ENCODE measurements at places on chromosomes 1 and 21. TPM values are rescaled to one million over a fixed set of nuclear protein-coding genes. Genes with fewer than 3 reads are reported as not detected.

DNA sequence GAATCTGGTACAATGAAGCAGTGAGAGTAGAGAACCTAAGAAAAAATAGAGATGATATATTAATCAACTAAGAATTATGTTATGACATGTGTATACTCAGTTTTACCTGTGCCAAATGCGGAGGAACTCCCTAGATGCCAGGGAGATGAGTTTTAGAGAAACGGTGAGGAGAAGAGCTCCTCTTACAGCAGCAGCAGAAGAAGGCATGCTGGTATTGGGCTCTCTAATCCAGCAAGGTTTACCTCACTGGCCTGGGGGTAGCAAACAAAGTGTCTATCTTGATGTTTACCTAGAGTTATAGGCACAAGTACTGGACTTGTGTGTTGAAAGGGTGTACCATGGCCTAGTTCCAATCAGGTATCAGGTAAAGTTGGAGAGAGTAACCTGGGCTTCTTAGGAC lies 28.9 kb upstream of the DEPDC1 start:
- no peaks in the 10 kb centered on the region for H3K27me3 ChIP-seq
- no peak overlapping the region for H3K4me3 ChIP-seq
- no peaks in the 10 kb centered on the region for H3K4me1 ChIP-seq

- no peak overlapping the region for H3K27ac ChIP-seq
- no peak overlapping the region for H3K4me3 ChIP-seq
- no peaks in the 10 kb centered on the region for H3K4me1 ChIP-seq
- H3K27me3 ChIP-seq, result no peaks in the 10 kb centered on the region
- no peaks in the 10 kb centered on the region for H3K36me3 ChIP-seq
- DNase-seq, result no peak
Measured at GRCh38 chr1:195604287-195604686, 1004.0 kb downstream of the KCNT2 start.

DNA sequence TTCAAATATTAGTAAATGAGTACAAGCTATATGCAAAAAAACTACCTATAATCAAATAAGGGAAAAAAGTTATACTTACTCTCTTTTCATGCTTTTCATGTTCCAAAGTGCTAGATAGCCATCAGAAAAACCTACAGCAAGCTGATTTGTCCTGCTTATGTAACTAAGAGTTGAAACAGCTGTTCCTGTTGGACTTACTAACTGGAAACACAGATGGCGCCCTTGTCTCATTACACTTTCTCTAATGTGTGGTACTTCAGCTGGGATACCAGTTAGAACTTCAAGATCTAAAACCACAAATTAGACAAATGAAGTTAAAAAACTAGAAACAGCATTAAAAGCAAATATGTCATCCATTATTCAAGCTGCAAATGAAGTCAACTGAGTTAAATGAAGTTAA lies 24.3 kb downstream of the AHCTF1 start:
- peak; percentile 63 for DNase-seq
- H3K4me3 ChIP-seq, result no peak overlapping the region
- H3K4me1 ChIP-seq, result no peaks in the 10 kb centered on the region
- no peak overlapping the region for H3K27ac ChIP-seq
- no peaks in the 10 kb centered on the region for H3K27me3 ChIP-seq

- no peaks in the 10 kb centered on the region for H3K36me3 ChIP-seq
- H3K4me1 ChIP-seq, result peaks cover 9% of the 10 kb centered on the region
- H3K4me3 ChIP-seq, result no peak overlapping the region
- H3K27me3 ChIP-seq, result peaks cover 7% of the 10 kb centered on the region
- DNase-seq, result no peak
Measured at GRCh38 chr21:44933199-44933917, 6.5 kb upstream of the SLX9 start.

GRCh38 chr1:70442490-70442889 lies 31.4 kb downstream of the CTH start:
- peaks cover 13% of the 10 kb centered on the region for H3K4me1 ChIP-seq
- no peak overlapping the region for H3K27ac ChIP-seq
- no peaks in the 10 kb centered on the region for H3K36me3 ChIP-seq
- no peak overlapping the region for H3K4me3 ChIP-seq

- H3K36me3 ChIP-seq, result no peaks in the 10 kb centered on the region
- no peaks in the 10 kb centered on the region for H3K27me3 ChIP-seq
- DNase-seq, result no peak
- H3K4me3 ChIP-seq, result no peak overlapping the region
- no peak overlapping the region for H3K27ac ChIP-seq
Measured at GRCh38 chr1:164667001-164667400, 108.0 kb downstream of the PBX1 start.

GRCh38 chr1:13662493-13662892 lies 37.5 kb upstream of the PRDM2 start:
- H3K27me3 ChIP-seq, result no peaks in the 10 kb centered on the region
- no peak overlapping the region for H3K27ac ChIP-seq
- H3K4me1 ChIP-seq, result no peaks in the 10 kb centered on the region
- H3K4me3 ChIP-seq, result no peak overlapping the region
- DNase-seq, result no peak

DNA sequence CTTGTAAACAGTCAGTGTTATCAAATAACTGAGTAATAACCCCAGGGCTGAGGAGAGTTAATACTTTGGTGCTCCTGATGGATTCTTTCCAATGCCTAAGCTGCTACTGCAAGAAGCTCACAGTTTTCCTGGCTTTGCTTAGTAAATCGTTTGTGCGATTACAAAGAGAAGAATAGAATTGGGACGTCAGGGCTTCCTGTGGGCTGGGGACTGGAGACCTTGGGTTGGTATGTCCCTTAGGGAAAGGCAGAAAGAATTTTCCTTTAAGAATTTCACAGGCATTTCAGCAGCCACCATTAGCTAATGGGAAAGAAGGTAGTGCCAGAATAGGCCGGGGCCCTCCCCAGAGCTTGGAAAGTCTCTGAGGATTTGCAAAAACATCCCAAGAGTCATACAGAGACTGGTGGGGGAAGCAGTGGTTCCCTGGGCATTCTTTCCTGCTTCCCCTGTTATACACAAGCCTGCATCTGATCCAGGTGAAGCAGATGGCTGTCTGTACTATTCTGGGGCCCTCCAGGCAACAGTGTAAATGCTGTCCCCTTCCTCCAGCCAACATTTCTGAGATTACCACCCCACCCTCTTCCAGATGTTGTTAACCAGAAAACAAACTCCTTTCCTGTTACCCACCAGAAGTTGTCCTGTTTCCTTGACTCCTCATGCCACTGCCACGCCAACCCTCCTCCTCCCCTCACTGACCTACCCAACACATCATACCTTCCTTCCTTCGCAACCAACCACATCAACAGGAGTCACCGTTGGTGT lies 40.2 kb downstream of the PLXNA2 start:
- peaks cover 9% of the 10 kb centered on the region for H3K36me3 ChIP-seq
- peak overlapping the region; percentile 92 for H3K27ac ChIP-seq
- H3K4me1 ChIP-seq, result peaks cover 89% of the 10 kb centered on the region
- H3K27me3 ChIP-seq, result no peaks in the 10 kb centered on the region

- H3K4me3 ChIP-seq, result no peak overlapping the region
- no peaks in the 10 kb centered on the region for H3K27me3 ChIP-seq
- DNase-seq, result peak; percentile 94
- H3K27ac ChIP-seq, result peak overlapping the region; percentile 54
Measured at GRCh38 chr1:91781371-91781825, 104.6 kb downstream of the TGFBR3 start.

- DNase-seq, result no peak
- no peak overlapping the region for H3K4me3 ChIP-seq
Measured at GRCh38 chr1:179588425-179589024, 3.1 kb upstream of the TDRD5 start.

- peaks cover 8% of the 10 kb centered on the region for H3K27me3 ChIP-seq
- peaks cover 7% of the 10 kb centered on the region for H3K4me1 ChIP-seq
- DNase-seq, result peak; percentile 4
- no peaks in the 10 kb centered on the region for H3K36me3 ChIP-seq
- H3K27ac ChIP-seq, result no peak overlapping the region
Measured at GRCh38 chr1:116725798-116726197, 28.4 kb upstream of the CD2 start.

DNA sequence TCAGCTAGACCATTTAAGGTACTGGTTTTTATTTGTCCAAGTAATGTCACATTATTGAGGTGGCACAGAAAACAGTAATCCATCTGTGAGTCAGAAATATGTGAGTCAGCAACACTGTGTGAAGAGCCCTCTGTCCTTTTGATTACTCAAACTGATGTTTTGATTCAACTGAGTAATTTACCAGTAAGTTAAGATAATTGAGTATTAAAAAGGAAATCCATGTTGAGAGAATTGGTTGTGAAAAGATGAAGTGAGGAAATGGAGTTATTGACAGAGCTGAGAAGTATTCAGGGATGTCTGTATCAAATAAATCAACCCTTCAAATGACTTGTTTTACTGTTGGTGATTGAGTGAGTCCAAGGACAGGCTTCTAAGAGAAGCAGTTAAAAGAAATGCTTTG lies 302.7 kb upstream of the SGIP1 start:
- no peaks in the 10 kb centered on the region for H3K36me3 ChIP-seq
- no peak overlapping the region for H3K4me3 ChIP-seq
- peak; percentile 40 for DNase-seq
- H3K4me1 ChIP-seq, result no peaks in the 10 kb centered on the region
- no peak overlapping the region for H3K27ac ChIP-seq
- no peaks in the 10 kb centered on the region for H3K27me3 ChIP-seq

DNA sequence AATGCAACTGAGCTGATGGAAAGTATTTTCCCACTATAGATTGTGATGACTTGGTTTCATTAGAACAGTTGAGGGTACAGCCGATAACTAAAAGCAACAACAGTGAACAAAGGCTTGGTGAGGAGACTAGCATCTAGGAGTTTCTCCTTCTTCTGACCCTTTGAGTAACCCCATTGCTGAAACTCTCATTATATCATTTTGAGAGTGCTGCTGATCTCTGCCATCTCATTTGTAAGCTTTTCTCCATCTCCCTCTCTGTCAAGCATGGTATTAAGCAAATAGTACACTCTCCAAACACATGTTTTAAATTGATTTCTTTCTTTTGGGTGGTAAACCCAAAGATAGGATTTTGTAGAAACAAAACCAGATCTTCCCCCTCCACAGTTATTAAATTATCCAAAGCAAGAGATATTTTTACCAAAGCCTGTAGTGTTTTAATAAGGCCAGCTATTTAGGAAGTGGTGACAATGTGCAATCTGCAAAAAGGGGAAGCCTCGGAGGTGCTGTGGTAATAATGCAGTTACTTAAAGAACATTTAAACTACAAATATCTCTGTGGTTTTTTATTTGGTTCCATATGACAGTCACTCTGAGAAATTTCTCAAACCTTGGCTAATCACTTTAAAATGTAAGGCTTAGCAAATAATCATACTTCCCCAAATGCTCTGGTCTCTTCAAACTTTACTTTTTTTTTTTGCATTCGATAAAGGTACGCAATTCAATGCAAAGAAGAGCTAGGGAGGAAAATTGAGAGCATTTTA lies 287.5 kb downstream of the HLX start:
- H3K36me3 ChIP-seq, result no peaks in the 10 kb centered on the region
- H3K4me3 ChIP-seq, result no peak overlapping the region
- no peak for DNase-seq
- H3K27me3 ChIP-seq, result no peaks in the 10 kb centered on the region

DNA sequence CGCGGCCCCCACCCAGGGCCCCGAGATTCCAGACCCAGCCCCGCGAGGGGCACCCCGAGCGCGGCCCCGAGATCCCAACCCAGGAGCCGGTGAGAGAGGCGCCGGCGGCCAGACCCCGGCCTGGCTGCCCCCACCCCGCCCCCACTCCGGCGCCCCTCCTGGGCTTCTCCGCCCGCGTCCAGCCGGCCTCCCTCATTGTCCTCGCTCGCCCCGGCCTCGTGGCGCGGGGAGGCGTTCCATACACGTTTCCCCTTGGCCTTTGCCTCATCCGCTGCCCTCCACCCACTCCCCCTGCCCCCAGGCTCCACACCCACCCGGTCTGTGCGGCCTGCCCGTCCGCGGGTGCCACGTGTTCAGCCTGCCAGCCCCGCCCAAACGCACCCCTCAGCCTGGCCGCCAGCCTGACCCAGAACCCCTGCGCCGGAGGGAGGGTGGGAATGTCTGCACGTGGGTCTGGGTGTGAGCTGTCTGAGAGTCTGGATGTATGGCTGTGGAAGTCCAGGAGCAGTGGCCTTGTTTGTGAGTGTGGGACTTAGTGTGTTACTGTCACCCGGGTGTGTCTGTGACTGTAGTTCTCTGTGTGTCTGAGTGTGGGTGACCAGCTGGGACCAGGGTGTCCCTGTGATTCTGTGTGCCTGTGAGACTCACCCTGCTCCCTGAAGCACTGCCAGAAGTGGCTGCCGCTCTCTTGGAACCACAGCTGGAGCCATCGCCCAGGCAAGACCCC lies 681 bp downstream of the B4GALT2 start:
- H3K4me1 ChIP-seq, result peaks cover 27% of the 10 kb centered on the region
- DNase-seq, result peak; percentile 47
- peak overlapping the region; percentile 13 for H3K27ac ChIP-seq

GIPC2 gene
- total RNA-seq, result 9.6 TPM

MIXL1 gene
- total RNA-seq, result 1.2 TPM

CFAP45 gene
- 2.1 TPM for total RNA-seq

FCER1G gene
- 2.2 TPM for total RNA-seq

All from endothelial cell of umbilical vein (primary cell).